NCI-H2081 treated with DMSO at 0.1 percent for 48 hours (cell line): ENCODE measurements at places on chromosomes 4 and X.

GRCh38 chr4:86356425-86357210 lies 3.2 kb downstream of the MAPK10 start:
- DNase-seq: no peak

DNA sequence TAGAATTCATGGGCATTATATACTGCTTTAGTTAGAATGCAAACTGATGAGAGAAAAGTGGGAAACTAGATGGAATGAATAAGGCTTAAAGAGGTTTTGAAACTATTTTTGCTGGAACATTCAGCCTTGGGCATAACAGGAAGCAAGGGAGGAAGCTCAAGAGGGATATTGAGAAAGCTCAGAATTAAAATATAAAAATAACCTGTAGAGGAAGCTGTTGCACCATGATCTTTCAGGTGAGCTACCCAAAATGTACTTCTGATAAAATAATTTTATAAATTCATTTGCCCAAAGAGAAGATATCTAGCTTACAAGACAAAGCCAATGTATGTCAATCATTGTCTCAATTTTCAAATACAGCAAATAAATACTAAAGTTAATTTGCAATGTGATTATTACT lies 11.3 kb downstream of the GC start:
- no peak for DNase-seq

GRCh38 chr4:5257086-5257485 lies 205.8 kb downstream of the STK32B start:
- no peak for DNase-seq

GRCh38 chr4:47270201-47270888 lies 193.2 kb downstream of the COMMD8 start:
- no peak for DNase-seq
